ENCODE measurements at places on chromosomes 1 and 21.
A peak's percentile ranks its signal among the peaks of the same experiment; 100 is the strongest.

GRCh38 chr1:19710825-19711611, 46.3 kb downstream of the HTR6 start:
- no peak for DNase-seq

GRCh38 chr1:209076688-209077087, 506.8 kb upstream of the CAMK1G start:
- no peak for DNase-seq

DNA sequence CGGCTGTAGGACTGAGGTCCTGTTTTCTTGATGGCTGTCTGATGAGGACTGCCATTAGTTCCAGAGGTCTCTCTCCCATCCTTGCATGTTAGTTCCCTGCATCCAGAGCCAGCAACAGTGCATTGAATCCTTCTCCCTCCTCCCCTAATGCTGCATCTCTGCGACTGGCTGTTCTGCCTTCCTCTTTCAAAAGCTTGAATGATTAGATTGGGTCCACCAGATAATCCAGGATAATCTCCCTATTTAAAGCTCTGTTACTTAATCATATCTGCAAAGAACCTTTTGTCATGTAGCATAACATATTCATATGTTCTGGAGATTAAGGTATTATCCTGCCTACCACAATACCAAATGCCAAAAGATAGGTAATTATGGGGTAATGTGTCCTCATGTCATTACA, 377.5 kb downstream of the GPATCH2 start:
- no peak for DNase-seq

- DNase-seq: no peak
These were observed 229.7 kb upstream of the FMN2 start for GRCh38 chr1:239861985-239862384.

- no peak for DNase-seq
These were observed 10.1 kb downstream of the FNDC5 start for GRCh38 chr1:32860566-32860965.

DNA sequence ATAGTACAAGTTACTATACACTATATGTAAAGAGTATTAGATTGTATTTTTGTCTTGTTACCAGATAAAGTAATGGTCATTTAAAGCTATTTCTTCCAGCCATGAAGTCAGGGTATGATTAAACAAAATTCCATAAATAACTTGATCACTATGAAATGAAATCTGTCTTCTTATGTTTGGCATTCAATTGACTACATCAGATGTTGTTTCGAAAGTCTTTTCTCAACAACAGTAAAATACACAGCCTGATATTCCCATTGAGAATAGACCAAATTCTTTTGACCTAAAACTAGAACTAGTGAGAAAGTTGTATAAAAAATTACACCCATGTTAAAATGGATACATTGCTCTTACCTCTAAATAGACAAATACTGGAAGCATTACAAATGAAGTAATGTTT, 134.6 kb upstream of the ADAMTS5 start:
- no peak for DNase-seq

DNA sequence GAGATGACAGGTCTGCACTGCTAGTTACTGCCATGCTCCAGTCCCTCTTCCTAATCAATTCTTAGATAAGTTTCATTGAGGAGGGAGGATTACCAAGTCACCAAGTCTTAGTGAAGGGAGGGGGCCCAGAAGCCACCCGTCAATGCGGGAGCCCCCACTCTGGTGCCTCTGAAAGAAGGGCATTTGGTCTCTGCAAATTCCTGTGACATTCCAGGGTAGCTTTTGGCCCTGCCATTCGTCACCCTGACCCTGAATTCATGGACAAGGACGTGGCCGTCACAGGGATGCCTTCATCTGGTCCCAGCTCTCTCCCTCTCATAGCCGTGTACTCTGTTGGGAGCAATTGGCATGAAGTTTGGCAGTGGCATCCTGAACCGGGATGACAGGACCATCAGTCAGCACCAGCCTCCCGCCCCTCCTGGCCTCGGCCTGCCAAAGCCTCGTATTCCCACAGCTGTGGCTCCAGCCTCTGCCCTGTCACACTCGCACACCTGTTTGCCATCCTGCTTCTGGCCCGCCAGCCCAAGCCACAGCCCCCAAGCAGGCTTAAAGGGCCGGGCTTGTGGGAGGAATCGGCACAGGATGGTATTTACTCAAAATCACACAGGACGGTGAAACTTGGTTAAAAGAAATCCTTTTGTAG, 150.7 kb downstream of the CLIC6 start:
- DNase-seq: no peak

DNA sequence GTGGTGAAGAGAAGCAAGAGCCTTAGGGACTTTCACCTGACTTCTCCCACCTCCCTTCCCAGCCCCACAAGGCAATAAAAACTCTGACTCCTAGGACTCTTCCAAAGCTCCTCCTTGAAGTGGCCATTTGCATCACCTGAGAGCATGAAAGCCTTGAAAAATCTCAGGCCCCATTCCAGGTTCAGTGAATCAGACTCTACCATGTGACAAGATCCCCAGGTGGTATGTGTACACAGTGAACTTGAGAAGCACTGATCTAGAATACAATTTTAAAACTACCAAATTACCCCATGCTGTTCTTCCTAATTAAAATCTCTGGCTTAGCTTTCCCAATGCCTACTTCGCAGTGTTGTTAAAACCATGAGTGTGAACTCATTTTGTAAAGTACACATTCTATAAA, 195.1 kb upstream of the SAMSN1 start:
- no peak for DNase-seq

- DNase-seq: no peak
These were observed 67.1 kb downstream of the VWA5B1 start for GRCh38 chr1:20357796-20358195.

DNA sequence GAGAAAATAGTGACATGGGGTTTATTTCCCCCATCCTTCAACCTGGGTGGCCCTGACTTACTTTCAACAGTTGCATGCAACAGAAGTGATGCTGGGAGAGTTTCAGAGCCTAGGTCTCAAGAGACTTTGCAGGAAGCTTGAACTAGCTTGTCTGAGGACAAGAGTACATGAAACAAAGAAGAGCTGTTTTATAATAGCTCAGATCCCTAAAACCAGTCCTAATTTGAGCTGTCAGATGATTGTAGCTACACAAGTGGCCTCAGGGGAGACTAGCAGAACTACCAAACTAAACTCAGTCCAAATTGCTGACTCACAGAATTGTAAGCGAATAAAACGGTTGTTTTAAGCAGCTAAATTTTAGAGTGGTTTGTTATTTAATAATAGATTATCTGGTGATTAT, 17.1 kb downstream of the RC3H1 start:
- DNase-seq: no peak

DNA sequence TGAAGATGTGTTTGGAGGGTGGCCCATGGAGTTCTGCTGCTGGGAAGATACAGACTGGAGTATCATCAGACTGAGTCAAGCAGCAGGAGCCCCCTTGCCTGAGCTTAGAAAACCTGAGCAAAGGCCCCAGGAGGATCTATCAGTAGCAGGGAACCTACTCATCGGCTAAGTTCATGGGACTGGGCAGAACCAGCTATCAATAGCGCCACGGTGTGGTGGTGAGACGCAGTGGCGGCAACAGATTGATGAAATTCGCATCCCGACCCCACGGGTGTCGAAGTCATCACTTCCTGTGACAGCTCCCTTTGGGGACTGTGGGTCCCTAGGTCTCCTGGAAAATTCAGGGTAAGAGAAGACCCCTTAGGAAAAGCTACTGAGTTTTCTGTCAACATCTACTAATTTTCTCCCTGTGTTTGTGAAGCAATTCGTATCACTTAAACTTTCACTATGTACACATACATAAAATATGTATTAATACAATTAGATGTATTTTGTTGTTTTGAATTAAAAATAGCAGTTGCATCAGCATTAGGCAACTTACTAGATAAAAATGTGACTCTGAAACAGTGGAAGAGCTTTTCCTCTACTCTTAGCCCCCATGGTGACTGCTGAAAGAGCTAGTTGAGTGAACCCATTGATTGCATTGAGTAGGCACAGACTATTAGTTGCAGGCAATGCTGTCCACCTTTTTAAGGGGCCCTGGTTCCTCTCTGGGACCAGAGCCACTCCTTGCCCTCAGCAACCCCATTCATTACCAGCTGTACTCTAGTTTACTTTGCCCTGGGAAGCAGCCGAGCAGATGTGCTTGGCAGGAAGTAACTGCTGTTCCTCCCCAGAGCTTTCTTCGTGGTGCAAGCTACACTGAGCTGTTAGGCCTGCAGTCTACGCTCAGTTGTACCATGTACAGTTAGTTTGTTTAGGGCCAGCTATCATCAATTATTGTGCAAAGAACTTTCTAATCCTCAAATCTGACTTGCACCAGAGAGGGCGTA, 7.3 kb upstream of the CACNA1S start:
- peak; percentile 35 for DNase-seq
